ENCODE measurements at places on chromosomes 11 and 22.

GRCh38 chr22:17205432-17205831 lies 13.8 kb downstream of the ADA2 start:
- DNase-seq, result no peak

GRCh38 chr11:129791515-129791914 lies 24.1 kb upstream of the TMEM45B start:
- DNase-seq, result no peak

DNA sequence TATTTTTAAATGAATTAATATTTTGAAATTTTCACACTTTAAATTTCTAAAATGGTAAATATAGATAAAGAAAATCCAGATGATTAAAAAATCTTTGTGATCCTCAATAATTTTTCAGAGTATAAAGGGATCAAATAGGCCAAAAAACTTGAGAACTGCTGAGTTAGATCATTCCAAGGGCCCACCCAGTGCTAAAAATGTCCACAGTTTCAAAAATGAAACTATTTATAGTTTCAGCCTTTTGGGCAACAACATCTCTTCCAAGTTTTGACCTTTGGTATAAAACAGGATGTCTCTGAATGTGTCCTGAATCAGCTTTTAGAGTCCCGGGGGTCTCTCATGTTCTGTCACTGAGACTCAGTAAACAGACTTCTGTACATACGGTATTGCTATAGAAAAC lies 20.9 kb upstream of the BAIAP2L2 start:
- no peak for DNase-seq

GRCh38 chr11:8867931-8868631 lies 42.9 kb upstream of the AKIP1 start:
- no peak for DNase-seq

- DNase-seq, result no peak
Measured at GRCh38 chr22:50738649-50739227, 734 bp downstream of the ACR start.

DNA sequence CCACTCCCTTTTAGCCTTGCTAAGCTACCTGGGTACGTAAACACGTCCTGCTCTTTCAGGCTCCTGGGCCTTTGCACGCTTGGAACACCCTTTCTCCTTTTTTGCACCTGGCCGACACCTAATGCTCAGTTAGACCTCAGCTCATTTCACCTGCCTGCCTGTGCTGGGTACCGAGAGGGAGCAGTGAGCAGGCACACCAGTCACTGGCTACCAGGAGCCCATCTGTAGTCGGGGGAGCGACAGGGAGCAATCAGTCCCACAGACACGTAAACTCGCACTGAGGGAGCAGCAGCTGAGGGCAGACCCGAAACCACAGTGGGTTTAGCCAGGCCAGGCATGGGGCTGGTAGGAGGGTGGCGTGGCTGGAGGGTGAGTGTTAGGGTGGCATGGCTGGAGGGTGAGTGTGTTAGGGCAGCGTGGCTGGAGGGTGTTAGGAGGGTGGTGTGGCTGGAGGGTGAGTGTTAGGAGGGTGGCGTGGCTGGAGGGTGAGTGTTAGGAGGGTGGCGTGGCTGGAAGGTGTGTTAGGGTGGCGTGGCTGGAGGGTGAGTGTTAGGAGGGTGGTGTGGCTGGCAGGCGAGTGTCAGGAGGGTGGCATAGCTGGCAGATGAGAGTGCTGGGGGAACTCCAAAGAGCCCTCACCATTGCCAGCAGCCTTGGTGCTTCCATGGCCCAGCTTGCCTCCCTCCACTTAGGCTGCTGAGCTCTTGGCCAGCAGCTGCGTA lies 6.4 kb upstream of the GTSE1 start:
- peak; percentile 18 for DNase-seq

DNA sequence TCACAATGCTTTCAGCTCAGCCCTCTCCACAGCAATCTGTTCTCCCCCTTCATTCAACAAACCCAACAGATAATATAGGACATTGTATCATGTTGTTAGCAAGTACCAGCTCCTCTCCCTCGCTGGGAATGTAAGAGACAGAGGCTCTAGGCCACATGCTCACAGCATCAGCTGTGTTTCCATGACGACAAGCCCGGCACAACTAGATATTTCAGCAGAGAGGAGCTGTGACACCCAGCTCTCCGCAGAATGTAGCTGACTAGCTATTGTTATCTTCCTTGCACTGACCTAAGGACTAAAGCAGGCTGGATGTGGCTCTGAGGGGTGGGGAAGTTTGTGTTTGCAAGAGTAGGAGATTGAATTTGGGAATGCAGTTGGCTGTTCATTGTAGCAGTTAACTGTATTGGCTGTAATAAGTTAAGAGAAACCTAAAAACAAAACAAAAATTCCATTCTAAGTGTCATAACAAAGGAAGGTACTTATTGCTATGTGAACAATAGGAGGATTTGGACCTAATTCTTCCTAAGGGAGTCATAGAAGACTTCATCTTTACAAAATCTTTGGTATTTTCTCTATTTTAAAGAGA lies 28.0 kb upstream of the RRAS2 start:
- DNase-seq, result no peak

GRCh38 chr22:40444178-40444831 lies 73.9 kb downstream of the SGSM3 start:
- no peak for DNase-seq

- no peak for DNase-seq
Measured at GRCh38 chr11:103465555-103466140, 356.4 kb downstream of the DYNC2H1 start.

DNA sequence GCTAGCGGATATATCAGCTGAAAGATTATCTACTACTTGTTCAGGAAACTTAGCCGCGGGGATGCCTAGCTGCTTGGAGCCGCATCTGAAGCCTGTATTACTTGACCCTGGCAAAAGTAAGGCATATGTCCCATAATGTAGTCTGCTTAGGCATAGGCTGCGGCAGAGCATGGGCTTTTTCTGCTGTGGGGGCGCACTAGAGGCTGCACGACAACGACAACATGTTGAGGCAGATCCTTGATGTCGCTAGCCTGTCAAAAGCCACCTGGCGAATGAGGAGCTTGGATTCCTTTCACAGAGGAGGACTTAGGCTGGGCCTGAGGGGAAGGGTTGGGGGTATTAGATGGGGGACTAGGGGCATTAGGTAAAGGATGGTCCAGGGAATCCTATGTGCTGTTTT lies 1.1 kb upstream of the OR52N2 start:
- no peak for DNase-seq

DNA sequence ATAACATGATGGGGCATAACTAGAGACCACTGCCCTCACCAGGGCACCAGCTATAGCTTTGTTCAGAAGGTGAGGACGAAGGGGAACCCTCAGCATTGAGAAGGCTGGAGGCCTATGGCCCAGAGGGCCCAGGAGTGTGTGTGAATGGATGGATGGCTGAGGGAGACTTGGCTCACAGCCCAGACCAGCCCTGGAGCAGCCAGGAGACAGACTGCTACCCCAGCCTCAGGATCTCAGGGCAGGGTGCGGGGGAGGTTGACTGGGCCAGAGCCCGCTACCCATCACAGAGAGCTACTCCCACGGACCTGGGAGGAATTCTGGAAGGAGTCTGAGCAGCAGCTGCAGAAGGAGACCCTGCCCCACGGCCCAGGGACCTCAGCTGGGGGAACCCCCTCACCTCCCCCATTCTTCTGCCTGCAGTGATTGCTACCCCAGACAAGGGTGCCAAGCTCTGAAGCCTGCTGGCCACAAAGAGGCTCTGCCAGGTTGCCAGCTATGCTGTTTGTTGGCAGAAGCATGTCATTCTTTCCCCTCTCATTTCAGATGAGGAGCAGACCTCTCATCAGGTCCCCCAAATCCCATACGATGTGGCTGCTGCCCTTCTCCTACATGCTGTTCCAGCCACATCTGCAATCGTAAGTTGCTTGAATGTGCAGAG lies 5.4 kb upstream of the CSDC2 start:
- no peak for DNase-seq

DNA sequence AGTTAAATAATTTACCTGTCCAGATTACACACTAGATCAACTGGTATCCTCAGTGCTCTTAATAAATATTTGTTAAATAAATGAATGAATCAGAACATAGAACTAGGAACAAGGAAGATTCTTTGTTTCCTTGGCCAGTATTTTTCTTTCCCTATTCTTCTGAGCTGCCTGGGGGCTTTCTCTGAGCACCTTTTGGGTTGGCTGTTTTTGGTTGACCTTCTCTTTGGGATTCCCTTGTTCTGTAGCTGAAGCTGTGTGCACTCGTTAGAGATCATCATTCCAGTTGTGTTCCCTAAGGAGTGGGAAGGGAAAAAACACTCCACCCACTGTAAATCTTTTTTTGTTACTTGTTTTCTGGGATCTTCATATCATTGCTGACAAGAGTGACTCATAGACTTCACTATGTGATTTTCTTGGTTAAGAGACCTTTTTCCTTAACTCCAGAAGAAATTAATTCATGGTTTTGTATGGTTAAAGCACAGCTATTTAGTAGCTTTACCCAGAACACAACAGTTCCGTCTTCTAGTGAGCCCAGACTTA lies 84.3 kb downstream of the STIM1 start:
- DNase-seq, result no peak

DNA sequence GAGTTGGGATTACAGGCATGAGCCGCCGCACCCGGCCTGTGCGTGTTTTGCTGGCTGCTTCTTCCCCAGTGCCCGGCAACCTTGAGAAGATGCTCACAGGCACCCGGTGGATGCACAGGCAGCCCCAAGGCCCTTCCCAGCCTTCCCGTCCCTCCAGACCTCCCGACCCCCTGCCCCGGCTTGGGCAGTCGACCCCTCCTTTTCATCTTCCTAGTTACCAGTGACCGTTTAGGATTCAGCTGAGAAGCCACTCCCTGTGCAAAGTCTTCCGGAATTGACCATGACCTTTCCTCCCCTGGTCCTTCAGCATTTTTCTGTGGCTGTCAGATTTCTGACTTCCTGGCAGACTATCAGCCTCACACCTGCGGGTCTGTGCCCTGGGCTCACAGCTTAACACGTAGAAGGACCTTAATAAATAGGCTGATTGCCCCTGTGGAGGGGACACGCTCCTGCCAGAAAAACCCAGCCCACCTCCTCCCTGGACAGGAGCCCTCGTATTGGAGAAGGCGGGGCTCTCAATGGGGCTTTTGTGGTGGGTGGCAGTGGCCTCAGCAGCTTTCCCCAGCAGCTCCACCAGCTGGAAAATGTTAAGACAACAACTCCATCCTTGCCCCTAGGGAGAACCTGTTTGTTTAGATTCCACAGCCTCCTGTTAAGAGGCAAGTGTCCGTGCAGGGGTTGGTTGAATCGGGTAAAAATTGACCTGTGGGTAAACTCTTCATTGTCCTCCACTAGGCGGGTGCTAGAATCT lies 10.4 kb upstream of the ANO1 start:
- no peak for DNase-seq

- no peak for DNase-seq
Measured at GRCh38 chr11:74691755-74692154, 39.5 kb downstream of the CHRDL2 start.

- DNase-seq, result no peak
Measured at GRCh38 chr22:42291287-42291686, 20.8 kb upstream of the TCF20 start.

DNA sequence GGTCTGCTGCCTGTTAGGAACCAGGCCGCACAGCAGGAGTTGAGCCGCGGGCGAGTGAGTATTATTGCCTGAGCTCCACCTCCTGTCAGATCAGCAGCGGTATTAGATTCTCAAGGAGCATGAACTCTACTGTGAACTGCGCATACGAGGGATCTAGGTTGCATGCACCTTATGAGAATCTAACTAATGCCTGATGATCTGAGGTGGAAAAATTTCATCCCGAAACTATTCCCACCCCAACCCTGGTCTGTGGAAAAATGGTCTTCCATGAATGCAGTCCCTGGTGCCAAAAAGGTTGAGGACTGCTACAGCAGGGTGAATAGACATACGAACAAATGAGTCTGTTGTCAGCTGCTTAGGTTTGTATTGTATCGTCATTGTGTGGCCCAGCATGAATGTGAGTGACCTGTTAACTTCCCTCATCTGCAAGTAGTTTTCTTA lies 29.8 kb downstream of the RNF141 start:
- no peak for DNase-seq

DNA sequence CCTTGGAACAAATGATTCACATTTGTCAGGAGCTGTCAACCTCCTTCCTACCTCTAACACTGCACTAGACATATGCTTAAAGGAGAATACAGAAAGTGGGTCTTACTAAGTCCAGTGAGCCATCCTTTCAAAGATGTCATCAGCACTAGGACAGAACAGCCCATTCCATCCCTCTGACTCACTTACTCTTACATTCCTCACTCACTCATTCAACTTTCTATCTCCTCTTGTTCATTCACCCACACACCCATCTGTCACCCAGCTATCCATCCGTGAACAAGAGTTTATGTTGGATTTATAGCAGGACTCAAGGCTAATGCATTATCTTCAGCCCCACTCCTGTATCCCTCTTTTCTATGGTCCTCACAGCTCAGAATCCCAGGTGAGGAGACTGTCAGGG lies 9.1 kb downstream of the INSC start:
- DNase-seq, result no peak

- no peak for DNase-seq
Measured at GRCh38 chr11:16843294-16843693, 104.8 kb downstream of the C11orf58 start.

GRCh38 chr22:50104141-50104544 lies 14.3 kb downstream of the MOV10L1 start:
- no peak for DNase-seq

- peak; percentile 73 for DNase-seq
Measured at GRCh38 chr22:23119494-23120414, 22.0 kb downstream of the RSPH14 start.

GRCh38 chr11:73797457-73797856 lies 9.8 kb downstream of the MRPL48 start:
- DNase-seq, result no peak

GRCh38 chr22:25843660-25844405 lies 101.8 kb downstream of the MYO18B start:
- DNase-seq, result no peak

GRCh38 chr22:48071305-48071704 lies 1308.9 kb downstream of the TBC1D22A start:
- DNase-seq, result no peak

GRCh38 chr11:118126082-118126838 lies 26.4 kb downstream of the SCN4B start:
- DNase-seq, result no peak

GRCh38 chr11:3810446-3810845 lies 2.1 kb downstream of the PGAP2 start:
- DNase-seq, result no peak

- DNase-seq, result no peak
Measured at GRCh38 chr11:94922321-94923003, 50.9 kb downstream of the CWC15 start.

DNA sequence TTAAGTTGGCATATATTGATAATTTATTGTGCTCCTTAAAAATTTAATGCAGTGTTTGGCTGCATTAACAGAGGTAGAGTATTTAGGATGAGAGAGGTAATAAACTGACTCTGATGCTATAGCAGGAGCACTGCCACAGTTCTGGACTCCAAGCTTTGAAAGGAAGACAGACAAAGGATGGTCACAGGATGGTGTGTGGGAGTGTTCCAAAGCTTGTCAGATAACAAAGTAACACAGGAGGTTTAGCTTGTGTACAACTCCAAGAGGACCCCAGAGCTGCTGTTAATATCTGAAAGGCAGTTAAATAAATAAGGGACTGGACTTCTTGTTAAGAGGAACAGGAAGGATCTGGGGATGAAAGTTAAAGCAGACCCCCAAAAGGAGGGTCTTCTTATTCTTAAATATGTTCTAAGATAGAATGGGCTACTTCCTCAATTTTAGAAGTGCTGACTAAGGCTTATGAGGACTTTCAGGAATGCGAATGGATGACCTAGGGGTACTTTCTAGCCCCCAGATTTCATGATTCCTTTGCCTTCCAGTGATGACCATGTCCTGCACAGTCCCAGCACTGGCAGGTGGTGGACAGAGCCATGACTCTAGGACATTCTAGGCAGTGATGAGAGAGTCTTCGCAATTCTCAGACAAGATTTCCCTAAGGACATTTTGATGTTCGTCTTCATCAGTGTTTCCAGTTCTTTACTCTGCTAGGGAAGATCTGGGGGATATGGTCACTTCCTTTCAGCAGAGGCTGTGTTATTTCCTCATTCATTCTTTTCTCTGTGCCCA lies 149.1 kb upstream of the RASSF10 start:
- DNase-seq, result no peak
